ENCODE measurements at places on chromosomes 4 and X.

DNA sequence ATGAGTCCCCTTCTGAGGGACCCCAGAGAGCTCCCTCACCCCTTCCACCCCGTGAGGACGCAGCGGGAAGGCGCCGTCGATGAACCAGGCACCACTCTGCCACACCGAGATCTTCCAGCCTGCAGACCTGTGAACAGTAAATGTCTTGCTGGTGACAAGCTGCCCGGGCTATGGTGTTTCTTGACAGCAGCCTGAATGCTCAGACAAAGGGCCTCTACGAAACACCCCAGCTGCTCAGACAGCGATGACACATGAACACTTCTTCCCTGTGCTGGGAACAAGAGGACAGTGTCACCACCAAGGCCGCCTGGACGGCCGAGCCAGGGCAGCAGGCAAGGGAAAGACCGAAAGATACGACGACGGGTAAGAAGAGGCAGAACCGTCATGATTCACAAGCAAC lies 30.6 kb upstream of the GTPBP6 start:
- no peak for DNase-seq

DNA sequence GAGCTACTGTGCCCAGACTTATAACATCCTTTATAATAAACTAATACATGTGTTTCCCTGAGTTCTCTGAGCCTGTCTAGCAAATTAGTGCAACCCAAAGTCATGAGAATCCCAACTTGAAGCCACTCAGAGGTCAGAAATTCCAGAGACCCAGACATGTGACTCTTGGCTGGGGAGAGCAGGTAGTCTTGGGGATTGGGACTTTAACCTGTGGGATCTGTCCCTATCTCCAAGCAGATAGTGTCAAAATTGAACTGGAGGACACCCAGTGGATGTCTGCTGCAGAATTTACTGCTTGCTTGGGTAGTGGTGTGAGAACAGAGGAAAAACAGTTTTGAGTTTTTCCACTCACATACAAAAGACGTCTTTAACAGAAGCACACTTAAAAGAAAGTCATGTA lies 26.4 kb downstream of the ELOVL6 start:
- DNase-seq: no peak

DNA sequence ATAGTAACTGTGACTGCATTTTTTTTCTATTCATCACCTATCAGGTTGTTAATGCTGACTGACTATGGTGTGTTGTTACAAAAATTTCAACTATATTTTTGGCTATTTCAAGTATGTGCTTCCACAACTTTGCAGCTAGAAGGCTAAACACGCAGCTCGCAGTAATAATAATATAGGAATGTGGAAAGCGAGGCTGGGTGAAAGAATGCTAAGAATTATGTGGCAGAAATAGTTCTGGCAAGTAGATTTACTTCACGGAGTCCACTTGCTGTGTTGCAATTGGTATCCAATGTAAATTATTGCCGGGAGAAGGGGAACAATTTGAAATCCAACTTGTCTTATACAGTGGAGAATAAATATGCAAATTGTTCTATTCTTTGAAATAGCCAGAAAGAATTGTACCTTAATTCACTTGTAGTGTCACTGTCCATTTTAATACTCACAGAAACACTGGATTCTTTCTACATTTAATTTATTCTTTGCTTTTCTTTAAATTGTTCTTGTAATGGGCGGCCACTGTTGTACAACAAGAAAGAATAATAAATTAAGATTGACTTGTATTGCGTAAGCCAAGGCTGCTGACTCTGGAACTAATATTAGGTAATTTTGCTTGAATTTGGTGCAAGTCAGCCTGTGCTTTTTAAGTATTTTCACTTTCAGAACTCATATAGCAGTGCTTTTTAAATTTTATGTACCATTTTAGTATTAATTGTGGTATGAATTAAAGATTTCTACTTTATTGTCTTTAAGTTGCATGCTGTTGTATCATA lies 154.9 kb downstream of the FRMPD4 start:
- DNase-seq: no peak

DNA sequence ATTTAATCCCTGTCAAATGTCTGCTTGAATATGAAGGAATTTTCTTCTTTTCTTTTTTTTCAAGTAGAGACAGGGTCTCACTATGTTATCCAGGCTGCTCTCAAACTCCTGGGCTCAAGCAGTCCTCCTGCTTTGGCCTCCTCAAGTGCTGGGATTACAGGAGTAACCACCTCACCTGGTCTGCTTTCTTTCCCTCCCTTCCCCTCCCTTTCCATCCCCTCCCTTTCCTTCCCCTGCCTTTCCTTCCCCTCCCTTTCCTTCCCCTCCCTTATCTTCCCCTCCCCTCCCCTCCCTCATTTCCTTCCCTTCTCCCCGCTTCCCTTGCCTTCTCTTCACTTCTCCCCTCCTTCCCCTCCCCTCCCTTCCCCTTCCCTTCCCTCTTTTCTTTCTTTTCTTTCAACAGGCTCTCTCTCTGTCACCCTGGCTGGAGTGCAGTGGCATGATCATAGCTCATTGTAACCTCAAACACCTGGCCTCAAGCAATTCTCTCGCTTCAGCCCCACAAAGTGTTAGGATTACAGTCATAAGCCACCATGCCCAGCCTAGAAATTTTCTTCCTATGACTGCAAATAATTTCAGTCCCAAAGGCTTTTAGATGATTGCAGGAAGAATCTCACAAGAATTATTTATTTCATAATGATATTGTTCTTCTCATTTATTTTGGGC lies 168.9 kb downstream of the AASDH start:
- no peak for DNase-seq

DNA sequence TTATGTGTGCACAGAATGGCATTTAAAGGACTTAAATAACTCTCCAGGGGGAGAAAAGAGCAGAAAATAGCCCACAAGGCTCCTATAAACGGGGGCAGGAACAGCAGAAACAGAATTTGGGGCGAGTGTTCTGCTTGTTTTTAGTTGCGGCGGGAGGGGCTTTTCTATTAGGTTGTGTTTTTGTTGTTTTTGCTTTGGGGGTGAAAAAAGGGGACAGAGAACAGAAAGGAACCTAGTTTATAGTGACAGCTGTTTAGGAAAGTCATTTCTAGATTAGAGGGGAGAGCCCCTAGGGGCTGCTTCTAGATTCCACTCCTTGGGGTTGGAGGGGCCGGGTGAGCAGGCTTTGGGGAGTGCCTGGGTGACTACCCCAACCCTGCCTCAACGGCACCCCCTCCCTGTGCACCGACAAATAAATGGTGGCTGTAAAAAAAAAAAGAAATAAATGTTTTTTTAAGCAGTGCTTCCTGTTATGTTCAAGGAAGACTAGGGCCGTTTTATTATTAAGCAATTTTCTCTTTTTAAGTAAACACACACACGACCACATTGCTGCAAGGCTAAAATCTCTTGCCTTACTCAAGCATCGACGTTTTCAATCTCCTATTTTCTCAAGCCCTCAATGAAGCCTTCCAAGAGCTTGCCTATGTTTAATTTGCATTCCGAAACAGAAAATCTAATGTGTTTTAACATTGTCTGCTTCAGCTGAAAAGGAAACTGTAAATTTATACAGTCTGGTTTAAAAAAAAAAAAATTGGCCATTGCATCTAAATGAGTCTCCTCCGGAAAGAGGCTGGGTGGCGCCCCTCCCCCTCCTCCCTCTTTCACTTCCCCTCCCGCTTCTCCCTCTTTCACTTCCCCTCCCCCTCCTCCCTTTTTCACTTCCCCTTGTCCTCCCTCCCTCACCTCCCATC lies 123.3 kb upstream of the TBL1X start:
- peak; percentile 83 for DNase-seq

GRCh38 chr4:81523672-81524327 lies 52.1 kb upstream of the RASGEF1B start:
- DNase-seq: no peak

- DNase-seq: no peak
Observed at GRCh38 chr4:142141224-142141623, 504.8 kb downstream of the IL15 start.

GRCh38 chrX:106932492-106932923 lies 12.3 kb downstream of the CLDN2 start:
- no peak for DNase-seq

GRCh38 chrX:3052860-3053259 lies 11.6 kb downstream of the ARSF start:
- no peak for DNase-seq

DNA sequence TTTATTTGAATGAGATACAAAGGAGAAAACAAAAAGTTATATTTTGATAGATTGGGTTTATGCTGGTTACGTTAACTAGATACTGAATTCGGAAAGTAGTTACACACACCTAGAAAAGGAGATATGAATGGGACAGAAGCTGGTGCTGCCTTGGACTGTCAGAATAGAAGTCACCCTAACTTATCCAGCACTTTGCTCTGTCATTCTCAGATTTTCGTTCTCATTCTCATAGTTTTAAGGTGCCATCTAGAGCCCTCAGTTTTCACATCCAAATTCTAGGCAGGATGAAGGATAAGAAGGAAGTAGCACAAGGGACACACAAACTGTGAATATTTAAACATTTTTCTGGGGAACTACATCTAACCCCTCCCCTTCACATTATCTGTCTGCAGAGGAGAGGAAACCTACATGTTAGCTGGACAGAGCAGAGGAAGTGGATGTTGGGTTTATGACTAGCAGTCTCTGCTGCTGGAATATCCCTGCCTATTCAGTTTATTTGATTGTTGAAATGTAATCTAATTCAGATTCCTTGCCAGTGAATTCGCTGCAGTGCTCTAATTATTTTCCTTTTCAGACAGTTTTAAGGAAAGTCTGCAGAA lies 521.9 kb downstream of the FAT4 start:
- DNase-seq: no peak

DNA sequence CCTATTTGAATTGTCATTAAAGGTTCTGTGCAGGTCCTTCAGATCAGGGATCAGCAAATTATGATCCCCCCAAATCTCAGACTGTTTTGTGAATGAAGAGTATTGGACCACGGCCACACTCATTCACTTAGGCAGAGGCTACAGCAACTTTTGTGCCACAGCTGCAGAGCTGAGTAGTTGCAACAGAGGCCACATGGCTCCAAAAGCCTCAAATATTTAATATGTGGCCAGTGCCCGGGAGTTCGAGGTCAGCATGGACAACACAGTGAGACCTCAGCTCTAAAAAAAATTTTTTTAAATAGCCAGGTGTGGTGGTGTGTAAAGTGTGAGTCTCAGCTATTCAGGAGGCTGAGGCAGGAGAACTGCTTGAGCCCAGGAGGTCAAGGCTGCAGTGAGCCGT lies 100.7 kb downstream of the NSUN7 start:
- no peak for DNase-seq

GRCh38 chr4:143148521-143148920 lies 36.2 kb upstream of the USP38 start:
- no peak for DNase-seq

DNA sequence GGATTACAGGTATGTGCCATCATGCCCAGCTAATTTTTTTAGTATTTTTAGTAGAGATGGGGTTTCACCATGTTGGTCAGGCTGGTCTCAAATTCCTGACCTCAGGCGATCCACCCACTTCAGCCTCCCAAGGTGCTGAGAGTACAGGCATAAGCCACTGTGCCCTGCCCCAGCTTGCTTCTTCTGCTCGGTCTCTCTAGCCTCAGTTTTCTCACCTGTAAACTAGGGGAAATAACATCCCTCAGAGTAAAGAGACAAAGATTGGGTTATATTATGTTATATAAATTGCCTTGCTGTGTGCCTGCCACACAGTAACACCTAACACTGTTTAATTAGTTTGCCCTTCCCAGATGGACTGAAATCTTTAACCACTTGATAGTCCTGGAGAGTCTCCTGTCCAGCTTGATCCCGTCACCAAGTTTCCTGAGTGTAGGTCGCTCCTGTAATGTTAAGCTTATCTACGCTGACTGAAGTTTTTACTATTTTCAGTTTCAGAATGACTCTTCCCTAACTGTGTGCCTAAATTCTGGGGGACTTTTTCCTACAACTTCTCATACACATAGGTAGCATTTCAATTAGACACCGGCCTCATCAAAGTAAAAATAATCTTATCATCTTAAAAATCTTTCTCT lies 412.7 kb upstream of the TENM3 start:
- peak; percentile 25 for DNase-seq

- no peak for DNase-seq
Observed at GRCh38 chrX:40476958-40477357, 103.8 kb upstream of the ATP6AP2 start.

GRCh38 chr4:145565328-145565727 lies 53.9 kb upstream of the MMAA start:
- no peak for DNase-seq

DNA sequence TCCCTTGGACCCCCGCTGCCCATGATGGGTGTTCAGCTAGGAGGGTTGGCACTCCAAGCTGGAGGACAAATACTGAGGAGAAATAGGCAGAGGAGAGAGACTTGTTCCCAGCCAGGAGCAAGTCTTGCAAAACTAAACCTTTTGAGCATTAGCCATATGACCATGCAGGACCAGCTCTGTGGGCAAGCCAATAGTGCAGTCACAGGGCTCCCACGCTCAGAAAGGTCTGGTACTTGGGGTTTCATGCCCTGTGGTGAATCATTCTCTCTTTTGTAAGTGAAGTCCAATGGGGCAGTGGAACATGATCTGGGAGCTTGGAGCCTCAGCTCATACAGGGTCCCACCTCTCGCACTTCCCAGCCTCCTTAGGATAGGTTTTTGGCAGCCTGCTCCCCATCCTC lies 300.9 kb downstream of the BCOR start:
- no peak for DNase-seq

DNA sequence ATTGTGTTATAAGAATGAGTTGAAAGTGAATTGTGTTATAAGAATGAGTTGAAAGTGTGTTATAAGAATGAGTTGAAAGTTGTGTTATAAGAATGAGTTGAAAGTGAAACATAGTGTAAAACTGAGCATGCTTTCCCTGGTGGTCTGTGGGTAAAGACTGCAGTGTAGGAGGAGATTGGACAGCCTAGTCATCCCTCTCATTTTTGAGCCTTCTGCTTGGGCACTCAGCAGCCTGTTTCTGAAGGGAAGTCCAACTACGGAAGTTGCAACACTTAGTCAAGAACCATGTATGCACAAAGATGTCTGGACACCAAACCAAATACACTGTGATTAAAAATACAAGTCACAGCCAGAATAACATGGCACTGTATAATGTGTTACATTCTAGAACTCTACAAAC lies 72.6 kb downstream of the ANK2 start:
- DNase-seq: no peak

DNA sequence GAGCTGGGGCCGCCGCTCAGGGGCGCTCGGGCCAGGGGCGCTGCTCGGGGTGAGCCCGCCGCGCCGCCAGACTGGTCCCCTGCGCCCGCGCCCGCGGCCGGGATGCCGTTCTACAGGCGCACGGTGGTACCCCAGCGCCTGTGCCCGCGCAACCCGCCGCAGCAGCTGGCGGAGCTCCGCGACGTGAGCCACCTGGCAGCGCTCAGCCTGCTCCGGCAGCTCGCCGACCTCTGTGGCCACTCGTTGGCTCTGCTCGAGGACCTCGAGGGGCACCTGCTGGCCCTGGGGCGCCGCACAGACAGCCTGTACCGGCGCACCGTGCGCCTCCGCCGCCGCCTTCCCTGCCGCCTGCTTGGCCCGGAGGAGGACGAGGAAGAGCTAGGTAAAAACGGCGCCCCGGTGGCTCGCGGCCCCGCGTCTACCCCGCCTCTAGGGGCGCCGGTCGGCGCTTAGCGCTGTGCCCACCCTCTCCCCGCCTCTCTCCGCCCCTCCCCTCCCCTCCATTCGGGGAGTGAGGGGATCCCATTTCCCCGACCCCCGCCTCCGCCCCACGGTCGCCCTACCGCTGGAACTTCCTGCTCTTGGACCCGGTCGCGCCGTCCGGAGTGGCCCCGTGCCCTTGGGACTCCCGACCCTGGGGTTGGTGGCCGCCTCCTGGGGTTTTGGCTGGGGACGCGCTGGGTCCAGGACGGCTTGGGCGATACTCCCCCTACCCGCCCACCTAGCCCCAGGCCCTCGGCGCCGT lies 513 bp downstream of the NHSL2 start:
- DNase-seq: peak; percentile 62

GRCh38 chr4:101824500-101824899 lies 34.0 kb downstream of the BANK1 start:
- DNase-seq: no peak

Data from activated CD4-positive, alpha-beta T cell treated with anti-CD3 and anti-CD28 coated beads, Interleukin-2, amount 10 ng/mL, durations not matched to agents 24 days and 14 days (primary cell).